ENCODE measurements at places on chromosomes 6 and 20.

DNA sequence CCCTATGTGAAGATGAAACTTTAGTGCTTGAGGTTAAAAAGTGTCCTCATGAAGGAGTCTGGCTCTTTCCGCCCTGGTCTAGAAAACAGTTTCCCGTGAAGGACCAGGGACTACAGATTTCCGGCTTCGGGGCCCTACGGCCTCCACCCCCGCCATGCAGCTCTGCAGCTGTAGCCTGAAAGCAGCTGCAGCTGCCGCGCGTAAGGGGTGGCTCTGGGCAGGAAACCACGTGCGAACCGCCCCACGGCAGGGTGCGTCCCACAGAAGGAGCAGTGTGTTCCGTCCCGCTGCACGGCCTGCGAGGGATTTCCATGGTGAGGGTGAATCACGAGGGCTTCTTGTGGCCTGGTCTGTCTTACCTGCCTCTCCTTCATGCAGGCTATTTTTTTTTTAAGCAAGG is 117.0 kb downstream of the ERMARD start:
- DNase-seq: no peak

DNA sequence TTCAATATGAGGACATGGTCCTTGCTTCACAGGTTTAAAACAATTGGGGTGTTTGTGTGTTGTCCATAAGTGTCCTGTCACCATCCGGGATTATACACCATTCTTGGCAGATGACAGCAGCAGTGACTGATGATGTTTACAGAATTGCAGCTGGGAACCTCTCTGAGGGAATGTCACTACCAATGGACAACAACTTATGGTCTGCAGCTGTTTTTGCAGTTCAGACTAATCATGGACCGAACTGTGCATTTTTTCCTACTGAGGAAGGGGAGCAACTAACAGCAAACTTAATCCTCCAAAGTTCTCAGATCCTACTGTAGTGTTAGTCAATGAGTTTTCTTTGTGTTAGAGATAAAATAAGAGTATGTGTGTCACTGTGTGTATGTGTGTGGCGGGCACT is 26.0 kb downstream of the FAM229B start:
- no peak for DNase-seq

GRCh38 chr6:10520468-10520867 is 683 bp upstream of the GCNT2 start:
- DNase-seq: peak; percentile 23

DNA sequence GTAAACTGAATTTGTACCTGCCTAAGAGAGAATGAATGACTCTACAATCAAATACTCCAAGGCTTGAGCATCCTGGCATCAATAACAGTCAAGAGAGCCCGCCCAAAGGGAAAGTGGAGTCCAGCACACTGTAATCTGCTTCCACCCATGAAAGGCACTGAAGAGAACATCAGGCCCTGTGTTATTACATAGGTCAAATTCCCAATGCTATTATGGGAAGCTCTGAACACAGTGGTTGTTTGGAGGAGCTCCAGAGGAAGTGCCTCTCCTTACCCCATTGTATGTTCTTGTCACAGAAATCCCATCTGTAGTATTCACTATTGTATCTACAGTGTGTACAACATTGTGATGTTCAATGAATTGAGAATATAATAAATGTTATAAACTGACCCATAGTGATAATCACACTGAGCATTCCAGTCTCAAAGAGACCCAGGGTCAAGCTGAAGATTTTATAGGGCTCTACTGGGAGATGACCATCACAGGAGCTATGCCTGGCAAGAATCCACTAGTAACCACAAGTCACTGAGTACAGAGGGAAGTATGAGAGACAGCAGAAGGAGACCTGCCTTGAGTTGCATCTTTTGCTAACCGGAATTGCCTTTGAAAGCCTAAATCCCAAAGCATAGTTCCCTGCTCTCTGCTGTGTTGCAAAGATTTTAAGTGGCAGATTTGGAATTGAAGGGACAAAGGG is 446.7 kb downstream of the GJA1 start:
- DNase-seq: no peak

DNA sequence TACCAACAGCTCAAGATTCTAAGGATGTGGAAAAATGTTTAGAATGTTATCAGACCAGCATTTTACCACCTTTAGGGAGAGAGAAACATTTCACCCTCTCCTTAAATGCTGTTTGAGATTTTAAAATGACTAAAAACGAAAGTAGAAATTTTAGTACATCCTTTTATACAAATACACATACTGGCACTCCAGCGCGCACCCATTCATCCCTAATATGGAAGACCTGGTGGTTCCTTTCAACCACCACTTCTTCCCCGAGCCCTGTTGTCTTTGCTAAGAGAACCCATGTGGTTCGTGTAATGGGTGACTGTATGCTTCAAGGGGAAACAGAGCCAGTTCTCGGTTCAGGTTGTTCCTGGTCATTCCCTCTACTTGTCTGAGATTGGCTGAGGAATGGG is 21.3 kb downstream of the SPATA2 start:
- DNase-seq: no peak

GRCh38 chr20:5621305-5621704 is 128.9 kb upstream of the SHLD1 start:
- peak; percentile 99 for DNase-seq

DNA sequence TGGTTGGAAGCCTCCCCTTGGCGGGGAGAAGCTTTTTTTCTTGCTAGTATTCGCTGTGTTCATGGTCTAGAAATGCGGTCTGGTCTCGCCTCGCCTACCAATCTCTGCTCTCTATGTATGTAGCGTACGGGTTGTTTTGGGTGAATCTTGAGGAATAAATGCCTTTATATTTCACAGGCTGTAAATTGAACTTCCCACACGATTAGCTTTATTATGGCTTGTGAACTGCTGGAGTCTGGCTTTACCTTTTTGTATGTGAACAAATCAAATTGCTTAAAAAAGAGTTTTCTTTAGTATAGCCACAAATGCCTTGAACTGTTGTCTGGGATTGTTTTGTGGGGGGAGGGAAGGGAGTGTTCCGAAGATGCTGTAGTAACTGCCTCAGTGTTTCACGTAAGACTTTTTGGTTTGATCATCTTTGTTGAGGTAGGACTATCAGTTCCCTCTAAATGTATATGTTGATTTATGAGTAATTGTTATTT is 2.2 kb downstream of the INSM1 start:
- peak; percentile 80 for DNase-seq

DNA sequence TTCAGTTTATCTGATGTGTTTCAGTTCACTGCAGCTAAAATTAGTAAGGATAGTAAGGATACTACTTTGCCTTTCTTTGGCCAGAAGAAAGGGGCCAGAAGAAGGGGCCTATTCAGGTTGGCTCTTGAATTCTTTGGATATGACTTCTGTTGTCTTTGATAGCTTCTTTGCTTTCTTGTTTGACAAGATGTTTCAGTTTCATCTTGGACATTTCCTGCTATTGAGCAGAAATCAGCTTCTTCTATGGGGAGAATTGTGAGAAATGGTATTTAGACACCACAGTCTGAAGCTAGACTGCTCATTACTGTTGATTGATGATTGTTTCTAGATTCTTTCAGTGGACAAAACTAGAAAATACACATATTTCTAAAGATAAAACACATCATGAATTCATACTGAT is 23.2 kb downstream of the L3MBTL3 start:
- DNase-seq: no peak

DNA sequence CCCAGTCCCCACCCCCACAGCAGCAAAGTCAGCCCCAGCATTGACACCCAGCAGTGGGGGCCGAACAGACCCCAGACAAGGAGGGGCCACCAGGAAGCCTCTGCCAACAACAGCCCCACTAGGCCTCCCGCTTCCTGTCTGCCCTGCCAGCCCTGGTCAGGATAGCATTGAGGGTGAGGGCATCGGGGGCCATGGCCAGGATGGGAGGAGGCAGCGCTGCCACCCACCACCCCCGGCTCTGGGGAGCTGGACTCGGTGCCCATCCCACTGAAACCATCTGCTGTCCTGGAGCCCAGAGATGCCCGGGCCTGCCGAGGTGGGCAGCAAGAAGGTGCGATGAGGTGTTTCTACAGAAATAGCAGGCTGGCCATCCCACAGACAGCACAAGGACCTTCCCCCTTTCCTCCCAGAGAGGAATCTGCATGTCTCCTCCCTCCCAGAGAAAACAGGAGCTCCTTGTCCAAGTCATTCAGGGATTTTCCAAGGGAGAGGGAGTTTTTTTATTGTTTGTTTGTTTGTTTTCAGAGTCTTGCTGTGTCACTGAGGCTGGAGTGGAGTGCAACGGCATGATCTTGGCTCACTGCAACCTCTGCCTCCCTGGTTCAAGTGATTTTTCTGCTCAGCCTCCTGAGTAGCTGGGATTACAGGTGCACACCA is 62.1 kb upstream of the BHLHE23 start:
- DNase-seq: no peak

DNA sequence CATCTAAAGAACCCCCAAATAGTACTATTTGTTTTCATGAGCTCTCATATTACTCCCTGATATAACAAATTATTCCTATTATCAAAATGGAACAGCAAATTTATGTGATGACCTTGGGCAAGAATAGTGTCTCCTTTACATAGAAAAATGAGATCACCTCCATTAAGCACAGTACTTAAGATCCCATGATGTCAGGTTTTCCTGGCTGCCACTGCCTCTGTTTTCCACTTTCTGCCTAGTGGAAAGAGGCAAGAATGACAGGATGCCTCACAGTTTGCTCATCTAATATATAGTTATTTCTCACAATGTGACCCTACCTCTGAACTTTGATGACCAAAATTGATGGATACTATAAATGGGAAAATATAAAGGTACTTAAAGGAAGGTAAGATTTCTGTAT is 260.1 kb upstream of the SGK1 start:
- DNase-seq: no peak

DNA sequence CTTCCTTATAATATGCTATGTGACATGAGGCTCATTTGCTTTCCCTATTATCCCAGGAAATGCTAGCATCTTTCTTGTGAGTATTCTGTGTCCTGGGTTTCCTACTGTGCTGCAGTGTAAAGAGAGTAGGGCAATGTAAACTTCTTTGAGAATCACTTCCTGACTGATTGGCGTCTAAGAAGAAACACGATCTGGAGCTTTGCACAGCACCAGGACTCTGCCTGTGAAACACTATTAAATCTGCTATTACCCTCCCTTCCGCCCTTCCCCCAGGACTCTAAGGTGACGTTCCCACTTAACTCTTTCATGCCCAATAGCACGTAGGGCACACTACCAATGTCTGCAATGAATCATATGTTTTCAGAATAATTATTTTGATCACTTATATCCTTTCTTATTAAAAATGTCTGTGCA is 607.3 kb upstream of the CITED2 start:
- DNase-seq: peak; percentile 98

DNA sequence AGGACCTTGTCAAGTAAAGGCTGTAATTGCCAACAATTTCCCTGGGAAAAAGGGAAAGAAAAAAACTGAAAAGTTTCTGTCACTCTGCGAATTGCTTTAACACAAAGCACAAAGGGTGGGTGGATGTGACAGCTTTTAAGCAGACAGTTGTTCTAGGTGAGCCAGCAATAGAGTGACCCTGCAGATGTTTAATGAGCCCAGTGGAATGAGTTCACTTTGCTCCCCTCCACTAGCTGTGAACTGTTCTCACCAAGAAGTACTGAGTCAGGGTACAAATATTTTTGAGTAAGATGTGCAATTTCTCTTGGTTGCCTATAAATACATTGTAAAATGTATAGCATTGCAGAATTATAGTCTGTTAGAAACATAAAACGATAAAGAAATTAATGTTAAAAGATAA is 26.2 kb upstream of the LRRC1 start:
- DNase-seq: no peak

- DNase-seq: no peak
Measured at GRCh38 chr20:25188218-25188617, 7.3 kb upstream of the ENTPD6 start.

DNA sequence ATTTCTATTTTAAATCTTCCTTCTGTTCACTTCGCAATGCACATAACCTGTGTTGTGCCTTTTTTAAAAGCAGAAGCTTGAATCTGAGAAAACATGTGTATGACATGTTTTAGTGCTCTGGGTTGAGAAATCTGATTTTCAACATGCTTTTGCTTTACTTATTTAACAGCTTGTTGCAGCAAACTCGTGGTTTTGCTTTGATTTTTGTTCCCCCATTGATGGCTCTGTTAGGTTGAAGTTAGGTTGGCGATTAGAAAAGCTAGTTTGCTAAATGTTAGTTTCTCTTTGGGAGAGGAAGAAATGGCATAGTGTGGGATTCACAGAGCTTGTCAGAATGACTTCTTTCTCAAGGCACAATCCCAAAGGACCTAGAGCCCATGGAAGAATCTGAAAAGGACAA is 170.8 kb downstream of the TMEM242 start:
- no peak for DNase-seq

DNA sequence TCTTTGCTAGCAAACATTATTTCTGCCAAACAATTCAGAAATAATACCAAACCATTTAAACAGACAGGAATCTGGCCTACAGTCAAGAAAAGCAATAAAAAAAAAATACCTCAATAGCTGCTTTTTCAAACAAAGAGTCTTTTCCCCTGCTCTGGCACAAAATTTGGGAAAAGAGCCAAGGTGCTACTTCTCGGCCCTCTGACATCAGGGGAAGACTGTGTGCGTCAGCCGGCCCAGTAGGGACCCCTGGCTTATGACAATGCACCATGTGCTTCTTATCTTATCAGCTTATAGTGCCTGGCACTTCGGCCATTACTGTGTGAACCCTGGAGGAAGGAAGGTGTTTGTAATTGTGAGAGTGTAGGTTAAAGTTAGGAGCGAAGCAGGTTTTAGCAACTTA is 89.4 kb downstream of the PDE10A start:
- no peak for DNase-seq

- DNase-seq: no peak
Measured at GRCh38 chr6:55604021-55604420, 25.0 kb upstream of the HMGCLL1 start.

GRCh38 chr20:62576815-62577489 is 65.4 kb upstream of the SLCO4A1 start:
- DNase-seq: no peak

- peak; percentile 76 for DNase-seq
Measured at GRCh38 chr20:5691918-5692618, 58.1 kb upstream of the SHLD1 start.

Data from NCI-H69 (cell line).